EH (cell line): ENCODE measurements at places on chromosomes 5 and 9.

GRCh38 chr5:170149206-170149515, 43.5 kb downstream of the FOXI1 start:
- DNase-seq = no peak

DNA sequence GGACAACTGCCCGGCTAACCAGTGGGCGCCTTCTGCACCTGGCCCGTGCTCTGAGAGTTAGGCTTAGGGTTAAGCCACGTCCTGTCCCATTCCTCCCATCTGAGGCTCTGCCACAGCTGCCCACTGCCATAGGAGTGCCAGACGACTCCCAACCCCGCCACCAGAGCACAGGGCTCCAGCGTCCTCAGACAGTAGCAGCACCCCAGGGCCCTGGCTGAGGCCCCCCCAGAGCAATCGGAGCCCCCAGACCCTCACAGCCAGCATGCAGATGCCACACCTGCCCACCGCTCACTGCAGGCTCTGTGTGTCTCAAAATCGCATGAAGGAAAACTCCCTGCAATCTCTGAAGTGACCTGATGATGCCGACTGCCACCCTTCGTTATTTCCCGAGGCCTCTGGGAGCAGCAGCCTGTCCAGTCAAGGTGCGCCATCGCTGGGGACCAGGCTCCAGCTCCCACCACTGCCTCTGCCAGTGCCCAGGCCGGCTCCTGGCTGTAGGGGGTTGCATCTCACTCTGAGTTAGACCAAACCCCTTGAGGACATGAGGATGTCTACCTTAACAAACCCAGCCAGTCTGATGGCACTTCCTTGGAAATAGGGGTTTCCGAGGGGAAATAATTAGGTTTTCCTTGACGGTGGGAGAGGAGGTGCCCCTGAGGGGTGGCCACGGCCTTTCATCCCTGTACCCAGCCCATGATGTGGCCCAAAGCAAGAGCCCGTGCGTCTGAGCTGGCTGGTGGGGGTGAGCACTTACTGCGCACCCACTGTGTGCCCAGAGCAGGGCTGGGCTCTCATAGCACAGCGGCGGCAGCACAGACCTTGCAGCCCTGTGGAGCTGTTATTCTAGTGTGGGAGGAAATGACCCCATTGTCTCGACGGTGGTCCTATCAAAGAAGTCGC, 58.0 kb upstream of the RNF130 start:
- no peak for DNase-seq

DNA sequence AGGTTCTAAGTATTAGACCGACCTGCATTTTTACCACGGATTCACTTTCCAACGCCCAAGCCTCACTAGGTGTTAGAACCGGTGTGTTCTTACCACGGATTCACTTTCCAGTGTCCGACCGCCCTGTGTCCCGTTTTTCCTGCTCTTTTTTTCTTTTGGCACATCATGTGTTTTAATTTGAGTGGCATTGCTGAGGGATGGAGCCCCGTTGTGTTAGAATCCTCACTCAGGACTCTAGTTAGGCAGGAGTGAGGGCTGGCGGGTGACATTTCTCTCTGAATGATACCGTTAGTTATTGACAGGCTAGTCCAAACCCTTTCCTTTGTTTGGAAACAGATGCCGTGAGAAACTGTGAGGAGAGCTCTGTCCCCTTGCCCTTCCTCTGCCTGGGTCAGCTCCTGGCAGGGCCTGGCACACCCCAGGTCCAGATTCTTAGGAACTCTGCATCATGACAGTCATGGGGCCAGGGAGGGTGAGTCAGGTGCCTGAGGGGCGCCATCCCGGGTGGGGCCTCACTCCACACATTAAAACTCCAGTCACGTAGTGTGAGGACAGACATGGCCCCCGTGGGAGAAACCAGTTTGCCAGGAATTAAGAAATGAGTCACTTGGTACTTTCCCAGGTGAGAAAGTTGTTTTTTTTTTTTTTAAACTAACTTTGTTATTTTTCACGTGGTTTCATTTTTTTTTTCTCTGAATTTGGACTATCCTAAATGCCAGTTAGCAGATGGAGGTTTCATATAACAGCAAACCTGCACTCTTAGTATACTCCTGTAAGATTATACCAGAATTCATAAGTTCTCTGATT, 15.8 kb downstream of the EXOC3 start:
- DNase-seq = peak; percentile 54

DNA sequence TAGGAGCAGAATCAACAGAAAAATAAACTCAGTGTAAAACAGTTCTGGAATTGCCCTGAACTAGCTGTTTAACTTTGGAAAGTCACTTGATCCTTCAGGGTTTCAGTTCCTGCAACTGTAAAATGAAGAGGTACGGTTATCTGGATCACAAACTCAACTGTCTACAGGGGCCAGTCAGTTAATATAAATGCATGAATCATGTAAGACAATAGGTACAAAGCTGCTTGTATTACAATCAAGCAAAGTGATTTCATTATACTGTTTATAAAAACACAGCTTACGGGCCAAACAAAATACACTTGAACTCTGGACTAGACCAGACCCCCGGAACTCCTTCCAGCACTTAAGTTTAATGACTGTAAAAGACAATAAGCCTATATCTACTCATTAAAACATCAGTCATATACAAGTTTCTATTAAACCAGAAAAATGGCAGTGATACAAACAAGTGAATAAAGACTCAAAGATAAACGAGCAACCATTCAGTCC, 73.0 kb downstream of the MRPS27 start:
- peak; percentile 63 for DNase-seq

GRCh38 chr5:57504357-57504756, 21.7 kb upstream of the ACTBL2 start:
- no peak for DNase-seq

DNA sequence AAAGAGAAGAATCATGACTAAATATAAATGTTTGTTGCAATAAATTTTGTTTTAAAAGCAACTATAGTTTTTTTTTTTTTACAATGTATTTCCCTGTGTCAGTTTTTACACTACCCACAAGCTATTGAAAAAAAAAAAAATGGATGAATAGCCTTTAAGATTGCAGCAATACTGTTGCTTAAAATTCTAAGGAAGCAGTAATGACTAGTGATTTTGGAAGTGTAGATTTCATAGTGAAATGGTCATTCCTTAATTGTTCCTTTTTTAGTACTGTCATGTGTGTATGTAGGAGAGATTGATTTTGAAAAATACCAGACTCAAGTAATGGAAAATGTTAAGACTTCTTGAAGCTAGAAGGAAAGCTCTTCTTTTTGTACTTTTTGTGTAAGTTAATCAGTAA, 53.1 kb downstream of the NDUFS4 start:
- no peak for DNase-seq

DNA sequence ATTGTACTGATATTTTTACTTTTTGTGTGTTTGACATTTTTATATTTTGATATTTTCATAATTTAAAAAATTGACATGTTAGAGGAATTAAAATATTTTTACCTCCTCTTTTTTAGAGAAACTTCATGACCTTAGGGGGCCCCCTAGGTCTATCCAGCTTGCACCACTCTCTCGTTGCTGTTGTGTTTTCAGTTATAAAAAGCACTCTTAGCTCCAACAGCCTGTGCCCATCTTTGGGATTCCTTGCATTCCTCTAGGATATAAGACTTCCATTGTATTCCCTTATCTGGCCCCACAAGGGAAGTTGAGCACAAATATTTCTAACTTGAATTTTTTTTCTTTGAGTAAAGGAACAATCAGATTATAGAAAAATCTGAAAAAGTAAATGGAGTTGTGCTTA, 245.3 kb downstream of the SH3GL2 start:
- DNase-seq = peak; percentile 13

- no peak for DNase-seq
Observed at GRCh38 chr5:177493795-177494345, 3.5 kb downstream of the PDLIM7 start.

- DNase-seq = no peak
Observed at GRCh38 chr5:81230416-81230815, 2.7 kb upstream of the CKMT2 start.

GRCh38 chr9:27209034-27209433, 87.9 kb downstream of the EQTN start:
- no peak for DNase-seq

- no peak for DNase-seq
Observed at GRCh38 chr9:82706786-82707185, 356.2 kb downstream of the RASEF start.

DNA sequence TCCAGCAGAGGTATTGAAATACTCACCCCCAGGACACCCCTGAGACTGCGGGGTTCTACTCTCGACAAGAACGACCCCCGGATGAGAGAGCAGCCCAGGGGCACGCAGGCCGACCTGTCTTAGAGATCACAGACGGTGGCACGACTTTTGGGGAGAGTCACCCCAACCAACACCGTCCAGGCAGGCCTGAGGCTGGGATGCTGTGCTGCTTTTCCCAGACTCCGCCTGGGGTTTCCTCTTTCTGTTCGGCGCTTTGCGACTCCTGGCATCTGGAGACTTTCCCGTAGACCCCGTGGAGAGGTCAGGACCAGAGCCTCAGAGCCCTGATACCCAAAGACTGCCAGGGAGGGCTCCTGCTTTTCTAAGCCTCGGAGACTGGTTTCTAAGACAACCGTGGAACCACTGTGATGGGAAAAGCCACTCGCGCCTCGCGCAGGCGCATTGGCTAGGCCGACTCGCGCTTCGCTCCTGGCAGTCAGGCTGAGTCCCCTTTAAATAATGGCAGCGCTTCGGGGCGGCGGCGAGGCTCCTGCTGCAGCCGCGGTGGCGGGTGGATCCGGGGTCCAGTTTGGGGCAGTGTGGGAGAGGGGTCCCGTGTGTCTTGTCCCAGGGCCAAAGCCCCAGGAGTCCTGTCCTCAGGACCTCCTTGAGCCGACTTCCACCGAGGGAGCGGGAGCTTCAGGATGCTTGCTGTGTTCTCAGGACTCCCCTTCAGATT, 484.0 kb downstream of the SPATA31A7 start:
- no peak for DNase-seq

GRCh38 chr9:106376689-106377088, 486.3 kb upstream of the ZNF462 start:
- DNase-seq = peak; percentile 6

- DNase-seq = no peak
Observed at GRCh38 chr5:53948598-53948997, 361.8 kb downstream of the ARL15 start.

DNA sequence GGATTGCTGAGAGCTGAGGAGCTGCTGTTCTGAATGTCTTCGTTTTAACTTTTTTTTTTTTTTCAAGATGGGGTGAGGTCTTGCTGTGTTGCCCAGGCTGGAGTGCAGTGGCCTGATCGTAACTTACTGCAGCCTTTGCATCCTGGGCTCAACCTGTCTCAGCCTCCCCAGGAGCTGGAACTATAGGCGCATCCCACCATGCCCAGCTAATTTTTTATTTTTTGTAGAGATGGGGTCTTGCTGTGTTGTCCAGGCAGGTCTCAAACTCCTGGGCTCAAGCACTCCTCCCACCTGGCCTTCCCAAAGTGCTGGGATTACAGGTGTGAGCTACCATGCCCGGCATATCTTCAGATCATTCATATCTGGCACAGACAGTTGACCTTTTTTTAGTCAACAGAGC, 46.5 kb downstream of the TRIO start:
- no peak for DNase-seq

GRCh38 chr9:127166651-127167524, 44.5 kb upstream of the ANGPTL2 start:
- peak; percentile 20 for DNase-seq

DNA sequence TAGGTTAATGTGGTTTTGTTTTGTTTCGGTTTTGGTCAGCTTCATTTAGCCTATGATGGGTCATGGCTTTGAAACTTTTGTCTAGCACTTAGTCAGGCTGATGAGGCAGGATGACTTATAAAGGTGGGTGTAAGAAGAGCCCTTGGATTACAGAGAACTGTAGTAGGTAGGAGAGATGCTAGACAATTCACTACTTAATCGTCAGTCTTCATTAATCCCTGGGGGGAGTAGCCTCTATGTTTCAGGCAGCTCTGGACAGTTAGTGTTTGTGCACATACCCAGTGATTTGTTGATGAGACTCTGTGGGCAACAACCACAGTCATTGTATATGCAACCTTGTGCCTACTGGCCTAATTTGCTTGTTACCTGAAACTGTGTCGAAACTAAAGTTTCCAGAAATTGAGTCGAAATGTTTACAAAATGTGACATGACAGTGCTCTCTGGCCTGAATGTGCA, 113.3 kb downstream of the MTREX start:
- DNase-seq = peak; percentile 36

GRCh38 chr5:178796165-178796945, 63.4 kb upstream of the ZNF354B start:
- no peak for DNase-seq

DNA sequence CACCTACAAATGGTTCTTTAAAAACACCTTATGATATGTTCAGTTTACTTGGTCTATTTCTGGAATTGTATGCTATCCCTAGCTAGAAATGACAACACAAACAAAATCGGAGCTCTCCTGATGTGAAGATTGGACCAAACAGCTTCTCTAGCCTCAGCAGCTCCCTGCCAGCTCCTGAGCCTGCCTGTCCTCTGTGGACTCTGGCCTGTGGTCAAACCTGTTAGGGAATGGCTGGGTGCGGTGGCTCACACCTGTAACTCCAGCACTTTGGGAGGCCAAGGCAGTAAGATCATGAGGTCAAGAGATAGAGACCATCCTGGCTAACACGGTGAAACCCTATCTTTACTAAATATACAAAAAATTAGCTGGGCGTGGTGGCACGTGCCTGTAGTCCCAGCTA, 195.3 kb downstream of the GAS1 start:
- DNase-seq = no peak

GRCh38 chr9:88433583-88434255, 45.5 kb downstream of the SPIN1 start:
- DNase-seq = peak; percentile 65
